Mucosa of gallbladder (tissue), 1 donor: ENCODE measurements at places on chromosomes 1 and 21. TPM values are rescaled to one million over a fixed set of nuclear protein-coding genes. Genes with fewer than 3 reads are reported as not detected.

DNA sequence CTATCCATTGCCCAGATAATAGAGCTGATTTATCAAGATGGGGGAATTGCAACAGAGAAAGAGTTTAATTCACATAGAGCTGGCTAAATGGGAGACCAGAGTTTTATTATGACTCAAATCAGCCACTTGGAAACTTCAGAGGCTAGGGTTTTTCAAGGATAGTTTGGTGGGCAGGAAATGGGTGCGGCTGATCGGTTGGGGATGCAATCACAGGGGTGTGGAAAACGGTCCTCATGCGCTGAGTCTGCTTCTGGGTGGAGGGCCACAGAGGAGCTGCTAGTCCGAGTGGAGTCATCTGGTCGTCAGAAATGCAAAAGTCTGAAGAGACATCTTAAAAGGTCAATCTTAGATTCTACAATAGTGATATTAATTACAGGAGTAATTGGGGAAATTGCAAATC, 32.0 kb upstream of the FAM89A start:
- no peak for DNase-seq

DNA sequence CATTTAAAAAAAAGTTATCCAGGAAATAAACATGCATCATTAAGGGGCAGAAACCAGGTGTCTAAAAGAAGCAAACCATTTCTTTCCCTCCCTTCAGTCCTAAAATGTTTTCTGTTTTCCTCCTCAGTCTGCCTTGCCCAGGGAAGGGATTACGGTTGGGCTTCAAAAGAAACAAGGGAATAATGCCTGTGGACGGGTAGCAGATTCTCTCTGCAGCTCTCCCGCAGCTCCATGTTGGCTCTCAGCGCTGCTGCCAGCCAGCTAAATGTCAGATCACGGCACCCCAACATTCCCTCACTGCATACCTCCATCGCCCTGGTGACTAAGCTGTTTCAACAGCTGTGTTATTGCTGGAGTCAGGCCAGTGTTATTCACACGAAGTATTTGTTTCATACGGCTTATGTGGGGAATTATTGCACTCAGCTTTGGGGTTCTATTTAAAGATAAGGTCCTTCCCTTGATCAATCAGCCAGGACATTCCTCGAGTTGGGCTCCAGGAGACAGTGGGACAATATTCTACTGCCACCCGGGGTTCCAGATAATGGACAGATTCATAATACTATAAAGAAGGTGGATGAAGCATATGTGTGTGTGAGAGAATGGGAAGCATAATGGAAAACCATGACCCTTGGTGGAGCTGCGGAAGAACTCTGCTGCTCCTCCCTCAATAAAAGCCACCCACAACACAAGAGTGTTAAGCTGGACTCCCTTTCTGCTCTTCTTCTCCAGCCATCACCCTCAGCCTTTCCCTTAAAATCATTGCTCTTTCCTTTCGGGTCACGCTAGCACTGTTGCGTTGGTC, 58.2 kb downstream of the WLS start:
- peak; percentile 82 for DNase-seq

The CD84 gene
- 11.9 TPM for total RNA-seq

The SPRR2A gene
- not detected for total RNA-seq

The OVAAL gene
- not detected for total RNA-seq

DNA sequence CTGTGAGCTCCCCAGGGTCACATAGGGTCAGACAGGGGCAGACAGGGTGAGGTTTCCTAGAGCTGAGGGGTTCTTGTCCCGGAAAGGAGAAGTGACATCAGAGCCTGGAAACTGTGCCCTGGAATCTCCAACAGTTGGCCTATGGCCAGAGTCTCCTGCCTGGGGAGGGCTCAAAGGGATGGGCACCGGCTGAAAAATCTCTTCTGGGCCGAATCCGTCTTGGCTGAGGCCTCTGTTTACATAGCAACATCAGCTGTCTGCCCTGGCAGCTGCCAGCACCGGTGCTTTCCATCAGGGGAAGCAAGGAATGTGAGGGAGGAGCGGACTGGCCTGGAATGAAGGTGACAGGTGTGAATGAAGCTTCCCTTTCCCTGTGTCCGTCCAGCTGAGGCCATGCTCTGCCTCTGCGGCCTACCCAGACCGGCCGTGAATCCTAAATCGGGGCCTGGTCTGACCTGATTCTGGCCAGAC, 30.7 kb downstream of the VASH2 start:
- DNase-seq = peak; percentile 74

The UTS2 gene
- not detected for total RNA-seq

The CATSPERE gene
- 0.72 TPM for total RNA-seq

The PROK1 gene
- 0.40 TPM for total RNA-seq

DNA sequence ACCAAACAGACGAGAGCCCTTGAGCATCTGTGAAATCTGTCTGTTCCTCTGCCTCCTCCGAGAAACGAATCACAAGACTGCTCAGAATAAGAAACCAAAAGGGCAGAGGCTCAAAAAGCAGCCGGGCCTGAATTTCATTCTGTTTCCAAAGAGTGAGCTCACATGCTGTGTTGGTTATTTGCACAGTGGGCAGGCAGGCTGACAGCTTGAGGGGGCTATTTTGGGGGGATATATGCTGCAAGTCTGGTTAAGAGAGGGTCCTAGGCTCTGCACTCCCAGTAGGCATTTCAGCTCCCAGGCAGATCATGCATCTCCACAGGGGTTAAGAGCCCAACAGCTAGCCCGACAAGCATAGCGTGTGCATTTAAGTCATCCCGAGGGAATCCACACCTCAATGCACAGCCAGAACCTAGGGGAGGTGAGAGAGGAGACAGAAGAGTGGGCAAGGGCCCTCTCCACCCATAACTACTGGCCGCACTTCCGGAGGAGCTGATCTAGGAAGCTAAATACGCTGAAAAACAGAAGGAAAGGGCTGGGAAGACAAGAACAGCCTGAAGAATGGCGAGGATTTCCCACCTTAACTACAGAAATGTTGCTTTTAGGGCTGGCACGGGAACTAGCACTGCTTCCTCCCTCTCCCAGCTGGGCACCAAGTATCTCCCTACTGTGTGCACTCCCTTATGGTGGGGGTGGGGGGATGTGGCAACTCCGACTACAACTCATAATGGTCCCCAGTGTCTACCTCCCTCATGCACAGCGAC, 3.7 kb downstream of the PGBD5 start:
- no peak for DNase-seq

GRCh38 chr1:84851839-84852238, 41.2 kb downstream of the LPAR3 start:
- DNase-seq = no peak

GRCh38 chr1:216722821-216723220, 408 bp downstream of the ESRRG start:
- no peak for DNase-seq

The PLD5 gene
- 0.06 TPM for total RNA-seq

The LUZP1 gene
- total RNA-seq = 40.8 TPM

The FCGR1A gene
- total RNA-seq = 13.2 TPM

GRCh38 chr1:66278260-66279021, 255.5 kb upstream of the SGIP1 start:
- no peak for DNase-seq

The TCHH gene
- total RNA-seq = 0.09 TPM

The SEC16B gene
- total RNA-seq = 7.3 TPM

The MAP3K7CL gene
- total RNA-seq = 5.8 TPM

DNA sequence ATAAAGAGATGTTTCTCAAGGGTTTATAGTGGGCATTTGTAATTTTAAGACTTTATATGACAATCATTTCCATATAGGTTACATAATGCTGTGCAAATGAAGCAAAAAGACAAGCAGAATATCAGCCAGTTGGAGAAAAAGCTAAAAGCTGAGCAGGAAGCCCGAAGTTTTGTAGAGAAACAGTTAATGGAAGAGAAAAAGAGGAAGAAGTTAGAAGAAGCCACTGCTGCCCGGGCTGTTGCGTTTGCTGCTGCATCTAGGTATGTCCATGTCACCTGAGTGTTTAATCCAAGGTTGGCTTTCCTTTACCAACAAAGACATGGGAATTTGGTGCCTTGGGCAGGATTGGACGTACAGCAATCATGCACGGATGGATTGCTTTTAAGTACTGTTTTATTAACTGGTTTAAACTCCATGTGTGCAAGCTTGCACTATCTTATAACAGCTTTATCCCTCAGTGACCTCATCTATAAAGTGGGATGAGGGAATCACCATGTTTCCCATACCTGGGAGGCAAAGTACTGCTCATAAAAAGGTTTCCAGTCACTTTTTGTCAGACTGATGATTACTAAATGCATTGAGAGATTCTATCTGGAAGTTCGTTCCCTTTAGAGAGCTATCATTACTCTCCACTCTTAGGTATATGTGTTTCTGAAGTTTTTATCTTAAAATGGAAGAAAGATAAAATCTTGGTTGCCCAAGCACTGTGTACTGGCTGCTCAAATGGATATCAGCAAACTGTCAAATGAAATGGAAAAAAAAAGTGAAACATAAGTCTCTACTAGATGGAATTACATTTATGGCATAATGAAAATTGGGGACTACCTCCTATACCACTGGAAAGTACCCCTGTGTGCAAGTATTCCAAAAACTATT, 55.1 kb downstream of the MACO1 start:
- DNase-seq = no peak

GRCh38 chr21:41633627-41634026, 125.7 kb upstream of the TMPRSS2 start:
- DNase-seq = no peak

The SPATA1 gene
- total RNA-seq = 2.2 TPM

The ZNF670 gene
- total RNA-seq = 3.8 TPM

The ADAMTS4 gene
- 7.3 TPM for total RNA-seq

DNA sequence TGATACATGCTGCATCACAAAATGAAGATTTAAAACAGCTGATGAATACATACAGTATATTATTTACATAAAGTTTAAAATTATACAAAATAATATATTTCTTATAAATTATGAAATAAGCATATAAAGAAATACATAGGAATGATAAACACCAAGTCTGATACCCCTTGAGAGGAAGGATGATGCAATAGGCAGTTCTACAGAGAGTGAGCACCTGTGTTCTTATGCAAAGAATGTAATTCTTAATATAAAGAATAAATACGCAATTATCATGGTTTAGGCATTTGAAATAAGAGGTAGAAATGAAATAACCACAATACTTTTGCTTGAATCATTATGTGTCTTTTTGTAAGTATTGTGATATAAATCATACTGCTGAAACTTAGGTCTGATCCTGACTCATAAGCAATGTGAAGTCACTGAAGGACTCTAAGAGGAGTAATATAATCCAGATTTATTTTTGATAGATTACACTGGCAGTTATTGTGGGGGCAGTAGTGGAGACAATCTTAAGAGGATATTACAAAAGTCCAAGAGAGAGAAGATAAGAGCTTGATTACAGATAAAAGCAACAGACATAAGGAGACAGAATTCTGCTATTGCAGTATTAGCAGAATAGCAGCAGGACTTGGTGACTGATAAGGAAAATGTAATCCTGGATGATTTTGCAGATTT, 39.0 kb downstream of the TTLL7 start:
- no peak for DNase-seq

GRCh38 chr1:183609759-183610452, 19.6 kb upstream of the NCF2 start:
- no peak for DNase-seq

The LCE2B gene
- total RNA-seq = not detected
